Activated CD4-positive, alpha-beta T cell treated with anti-CD3 and anti-CD28 coated beads, Interleukin-2, amount 50 U/mL, for 1 hour (primary cell): ENCODE measurements at places on chromosomes 7 and 10.

DNA sequence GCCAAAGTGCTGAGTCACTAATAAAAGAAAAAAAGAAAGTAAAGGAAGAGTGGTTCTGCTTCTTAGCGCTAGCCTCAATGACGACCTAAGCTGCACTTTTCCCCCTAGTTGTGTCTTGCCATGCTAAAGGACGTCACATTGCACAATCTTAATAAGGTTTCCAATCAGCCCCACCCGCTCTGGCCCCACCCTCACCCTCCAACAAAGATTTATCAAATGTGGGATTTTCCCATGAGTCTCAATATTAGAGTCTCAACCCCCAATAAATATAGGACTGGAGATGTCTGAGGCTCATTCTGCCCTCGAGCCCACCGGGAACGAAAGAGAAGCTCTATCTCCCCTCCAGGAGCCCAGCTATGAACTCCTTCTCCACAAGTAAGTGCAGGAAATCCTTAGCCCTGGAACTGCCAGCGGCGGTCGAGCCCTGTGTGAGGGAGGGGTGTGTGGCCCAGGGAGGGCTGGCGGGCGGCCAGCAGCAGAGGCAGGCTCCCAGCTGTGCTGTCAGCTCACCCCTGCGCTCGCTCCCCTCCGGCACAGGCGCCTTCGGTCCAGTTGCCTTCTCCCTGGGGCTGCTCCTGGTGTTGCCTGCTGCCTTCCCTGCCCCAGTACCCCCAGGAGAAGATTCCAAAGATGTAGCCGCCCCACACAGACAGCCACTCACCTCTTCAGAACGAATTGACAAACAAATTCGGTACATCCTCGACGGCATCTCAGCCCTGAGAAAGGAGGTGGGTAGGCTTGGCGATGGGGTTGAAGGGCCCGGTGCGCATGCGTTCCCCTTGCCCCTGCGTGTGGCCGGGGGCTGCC, at the start of gene IL6:
TSS of gene IL6 (plus strand) at position 294 of the 807 bp plus-strand sequence. CDS start at position 357, 63 bp downstream.
- DNase-seq, result no peak

GRCh38 chr10:49756641-49757040, 5.5 kb downstream of the OGDHL start:
- no peak for DNase-seq

- DNase-seq, result no peak
Measured at GRCh38 chr7:140078392-140078791, 15.6 kb upstream of the PARP12 start.

GRCh38 chr7:74399006-74399405, 54.7 kb upstream of the GTF2IRD1 start:
- DNase-seq, result no peak

DNA sequence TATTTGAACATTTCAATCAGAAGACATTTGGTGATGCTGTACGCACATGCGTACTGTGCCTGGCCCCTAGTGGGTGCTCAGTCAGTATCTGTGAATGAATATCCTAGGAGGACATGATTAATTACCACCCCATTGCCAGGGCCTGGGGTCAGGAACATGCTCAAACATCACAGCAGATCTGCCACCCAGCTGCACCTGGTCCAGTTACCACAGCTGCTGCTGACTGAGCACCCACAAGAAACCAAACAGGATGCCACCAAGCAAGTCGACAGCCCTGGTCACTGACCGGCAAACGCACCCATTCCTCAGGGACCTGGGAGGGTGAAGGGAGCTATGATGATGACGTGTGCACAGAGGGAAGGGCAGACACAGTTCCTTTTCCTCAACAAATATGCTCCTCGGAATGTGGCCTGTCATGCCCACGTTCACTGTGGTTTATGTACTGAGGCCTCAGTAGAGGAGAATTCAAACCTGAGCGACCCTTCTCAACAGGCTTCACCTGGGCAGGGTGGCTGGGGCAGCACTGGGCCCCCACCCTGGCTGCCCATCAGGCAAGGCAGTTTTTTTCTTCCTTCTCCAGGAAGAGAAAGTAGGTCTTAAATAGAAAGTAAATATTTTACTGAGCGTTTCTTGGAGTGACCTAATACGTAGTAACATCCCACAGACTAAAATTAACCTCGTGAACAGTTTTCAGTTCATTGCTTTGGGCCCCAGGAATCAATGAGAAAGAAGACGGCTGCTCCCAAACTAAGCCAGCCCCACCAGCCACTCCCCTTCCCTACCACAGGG, 13.4 kb downstream of the CTBP2 start:
- no peak for DNase-seq

DNA sequence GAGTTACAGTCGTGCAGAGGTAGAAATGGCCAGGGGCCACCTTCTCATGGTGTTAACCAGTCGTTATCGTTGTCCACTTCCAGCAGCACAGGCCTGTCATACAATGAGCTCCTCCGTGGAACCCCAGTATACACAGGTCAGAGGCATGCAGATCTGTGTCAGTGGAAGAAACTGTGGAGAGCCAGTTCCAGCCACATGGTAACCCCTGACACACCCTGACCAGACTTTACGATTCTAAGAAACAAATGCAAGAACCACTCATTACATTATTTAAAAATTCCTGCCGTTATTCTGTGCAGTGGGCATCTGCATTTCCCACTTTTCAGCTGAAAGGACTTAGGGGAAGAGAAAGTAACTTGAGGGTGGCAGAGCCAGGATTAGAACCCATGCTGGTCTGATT, 23.5 kb upstream of the GJD4 start:
- DNase-seq, result no peak

DNA sequence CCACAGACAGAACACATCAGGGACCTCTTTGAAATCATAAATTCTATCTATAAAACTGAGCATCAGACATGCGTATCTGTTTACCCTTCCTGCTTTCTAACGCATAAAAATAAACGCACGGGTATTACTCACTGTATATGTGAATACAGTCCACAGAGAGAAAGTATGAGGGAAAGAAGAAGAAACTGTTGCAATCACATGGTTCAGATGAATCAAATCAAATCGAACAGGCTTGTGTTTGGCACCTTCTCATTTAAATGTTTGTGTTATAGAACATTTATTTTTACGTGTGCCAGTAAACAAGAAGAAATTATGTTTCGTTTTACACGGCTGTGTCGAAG, 322.0 kb downstream of the FRMD4A start:
- no peak for DNase-seq

GRCh38 chr10:118580702-118581101, 14.7 kb downstream of the PRLHR start:
- no peak for DNase-seq

DNA sequence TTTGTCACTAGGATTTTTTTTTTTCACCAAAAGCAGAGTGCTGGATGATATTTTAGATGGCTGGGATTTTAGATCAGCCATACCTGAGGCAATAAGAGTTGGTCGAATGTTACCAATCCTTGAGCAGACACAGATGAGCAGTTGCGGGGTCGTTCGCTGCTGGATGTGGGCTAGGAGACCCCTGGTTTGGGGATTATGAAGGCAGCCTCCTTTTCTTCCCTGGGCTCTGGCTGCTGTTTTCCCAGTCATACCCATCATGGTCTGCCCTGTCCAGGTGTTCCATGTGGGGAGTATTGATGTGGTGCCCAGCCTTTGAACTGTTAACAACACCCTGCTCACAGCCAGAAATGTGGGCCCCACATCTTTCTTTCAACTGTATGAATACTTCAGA, 5.0 kb downstream of the PTPRE start:
- no peak for DNase-seq

DNA sequence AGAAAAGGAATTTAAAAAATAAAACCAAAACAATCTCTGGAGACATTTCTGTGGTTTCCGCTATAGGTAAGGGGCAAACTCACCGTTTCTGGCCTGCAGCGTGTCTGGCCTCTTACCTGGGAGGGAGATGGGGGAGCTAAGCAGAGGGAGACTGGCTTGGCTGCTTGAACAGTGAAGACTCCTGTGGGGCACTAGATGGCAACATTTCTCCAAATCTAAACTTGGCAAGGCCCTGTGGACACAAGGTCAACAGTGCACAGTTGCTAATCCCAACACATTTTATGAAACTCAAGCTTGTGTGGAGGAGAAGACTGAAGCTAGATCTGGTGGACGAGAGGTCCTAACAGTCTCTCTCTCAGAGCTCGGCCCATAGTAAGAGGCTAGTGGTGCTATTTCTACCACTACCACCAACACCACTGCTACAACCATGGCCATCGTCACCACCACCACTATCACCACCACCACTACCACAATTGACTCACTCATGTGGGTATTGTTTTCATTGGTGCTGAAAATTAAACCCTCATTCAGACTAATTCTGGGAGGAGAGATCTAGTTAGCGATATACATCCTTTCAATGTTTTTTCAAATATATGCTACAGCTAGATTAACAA, 28.4 kb upstream of the CDHR3 start:
- no peak for DNase-seq

- no peak for DNase-seq
Measured at GRCh38 chr10:85457191-85457590, 909.4 kb downstream of the GRID1 start.

GRCh38 chr10:14707481-14707880, 67.2 kb downstream of the FAM107B start:
- DNase-seq, result no peak

DNA sequence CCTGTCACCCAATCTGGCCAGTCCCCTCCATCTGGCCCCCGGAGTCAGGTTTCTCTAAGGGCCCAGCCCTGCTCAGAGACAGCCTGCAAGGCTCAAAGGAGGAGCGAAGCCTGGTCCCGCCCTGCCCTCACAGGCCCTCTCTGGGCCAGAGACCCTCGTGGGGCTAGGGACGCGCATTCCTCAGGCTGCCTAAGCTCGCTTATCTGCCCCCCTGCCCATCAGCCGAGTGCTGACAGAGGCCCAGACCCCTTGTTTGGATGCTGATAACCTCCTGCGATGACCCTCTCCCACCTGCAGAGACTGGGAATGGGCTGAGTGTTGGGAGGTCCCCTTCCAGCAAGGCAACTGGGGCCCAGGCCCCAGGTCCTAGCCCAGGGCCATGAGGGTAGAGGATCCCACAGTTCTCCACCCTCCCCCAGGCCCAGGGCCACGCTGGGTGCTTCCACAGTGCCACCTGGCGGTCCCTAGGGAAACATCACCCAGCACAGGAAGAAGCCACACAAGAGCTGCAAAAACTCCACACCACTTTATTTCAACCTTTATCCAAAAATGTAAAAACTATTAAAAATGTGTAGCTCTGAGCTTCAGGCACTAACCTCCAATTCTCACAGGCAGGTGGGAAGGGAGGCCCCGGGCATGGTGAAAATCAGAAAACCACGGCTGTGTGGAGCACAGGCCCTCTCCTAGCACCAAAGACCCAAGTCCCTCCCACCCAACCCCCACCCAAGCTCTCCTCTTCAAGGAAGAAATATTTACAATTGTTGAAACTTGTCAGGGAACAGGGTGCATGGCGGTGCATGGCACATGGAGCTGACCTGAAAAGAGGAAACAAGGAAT, 2.2 kb downstream of the NPM3 start:
- peak; percentile 71 for DNase-seq

DNA sequence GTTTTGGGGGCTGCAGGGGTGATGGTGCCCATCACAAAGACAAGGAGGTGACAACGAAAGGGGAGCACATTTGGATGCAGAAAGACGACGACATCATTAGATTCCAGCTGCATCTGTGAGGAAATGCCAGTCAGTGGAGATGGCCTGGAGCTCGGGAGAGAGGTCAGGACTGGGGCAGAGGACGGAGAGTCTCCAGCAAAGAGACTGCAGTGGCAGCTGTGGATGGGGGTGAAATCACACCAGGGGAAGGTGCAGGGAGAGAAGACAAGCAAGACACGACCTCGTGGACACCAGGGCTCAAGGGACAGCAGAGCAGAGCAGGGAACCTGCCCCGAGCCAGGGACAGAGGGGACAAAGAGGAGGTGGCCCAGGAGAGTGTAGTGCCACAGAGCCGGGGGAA, 203.4 kb downstream of the PRPF18 start:
- DNase-seq, result no peak

GRCh38 chr7:50346545-50347497, 42.3 kb downstream of the IKZF1 start:
- DNase-seq, result no peak

DNA sequence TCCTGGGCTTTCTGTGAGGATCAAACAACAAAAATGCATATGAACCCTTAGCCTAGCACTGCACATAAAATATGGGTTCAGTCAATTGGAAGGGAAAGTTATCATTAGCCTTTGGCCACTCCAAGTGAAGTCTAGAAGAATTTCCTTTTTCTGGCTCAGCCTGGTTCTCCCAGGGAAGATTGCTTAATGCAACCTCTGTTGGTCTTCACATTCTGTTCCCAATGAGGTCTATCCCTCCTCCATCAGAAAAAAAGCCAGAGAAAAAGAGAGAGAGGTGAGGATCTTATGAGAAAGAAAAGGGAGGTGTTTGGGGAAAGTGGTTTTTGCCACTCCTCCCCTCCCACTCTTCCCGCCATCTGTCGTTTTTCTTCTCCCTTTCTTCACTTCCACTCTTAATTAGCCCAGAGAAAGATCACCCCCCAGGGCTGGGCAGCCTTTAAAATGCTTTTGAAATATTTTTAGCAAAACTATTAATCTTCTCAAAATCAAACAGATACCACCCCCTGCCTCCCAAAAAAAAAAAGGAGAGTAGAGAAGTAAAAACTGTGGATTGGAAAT, 31.1 kb downstream of the CPVL start:
- DNase-seq, result no peak
